Activated CD4-positive, alpha-beta T cell treated with anti-CD3 and anti-CD28 coated beads, Interleukin-2, amount 10 ng/mL, durations not matched to agents 24 days and 14 days (primary cell): ENCODE measurements at places on chromosomes 16 and 17.

- DNase-seq, result peak; percentile 96
Measured at GRCh38 chr16:65745-66144, 6.7 kb downstream of the RHBDF1 start.

- peak; percentile 89 for DNase-seq
Measured at GRCh38 chr17:20121359-20122253, 112.4 kb downstream of the SPECC1 start.

DNA sequence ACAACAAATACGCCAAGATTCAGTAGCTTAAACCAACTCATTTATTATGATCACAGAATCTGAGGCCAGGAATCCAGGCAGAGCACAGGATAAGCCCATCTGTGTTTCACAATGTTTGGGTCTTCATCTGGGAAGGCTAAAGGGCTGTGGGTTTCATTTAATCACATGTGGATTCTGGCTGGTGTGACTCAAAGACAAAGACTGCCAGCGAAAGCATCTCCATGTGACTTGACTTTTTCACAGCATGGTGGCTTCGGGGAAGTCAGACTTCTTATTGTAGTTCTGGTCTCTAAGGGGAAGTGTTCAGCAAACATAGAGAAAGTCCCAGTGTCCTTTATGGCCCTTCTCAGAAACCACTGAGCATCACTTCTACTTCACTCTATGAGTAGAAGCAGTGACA lies 1014.4 kb upstream of the GOT2 start:
- DNase-seq, result no peak

- no peak for DNase-seq
Measured at GRCh38 chr16:77048085-77048484, 142.9 kb upstream of the MON1B start.
